ENCODE measurements at places on chromosomes 6 and 20.

DNA sequence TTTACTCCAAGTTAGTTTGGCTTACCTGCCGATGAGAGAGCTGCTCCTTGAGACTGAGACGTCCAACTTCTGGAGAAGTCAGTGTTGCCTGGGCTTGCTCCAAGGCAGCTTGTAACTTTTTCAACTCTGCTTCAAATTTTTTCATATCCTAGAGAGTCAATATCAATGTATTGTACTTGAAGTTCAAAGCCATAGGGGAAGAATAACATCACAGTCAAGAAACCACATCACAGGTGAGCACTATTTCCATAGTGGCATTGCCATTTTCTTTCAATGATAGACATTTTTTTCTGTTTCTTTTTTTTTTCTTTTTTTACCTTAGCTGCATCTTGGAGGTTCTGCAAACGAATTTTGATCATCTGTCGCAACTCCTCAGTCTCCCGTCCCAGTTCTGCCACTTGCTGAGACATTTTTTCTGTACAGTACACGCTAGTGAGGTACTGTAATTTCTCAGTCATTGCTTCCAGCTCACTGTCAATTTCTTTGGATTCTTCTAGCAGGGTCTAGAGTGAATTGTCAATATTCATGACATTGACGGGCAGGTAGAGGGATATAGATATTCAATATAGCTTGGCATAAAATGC is 326.7 kb downstream of the SYNE1 start:
- DNase-seq, result no peak

GRCh38 chr6:134381959-134382358 is 64.0 kb upstream of the SGK1 start:
- no peak for DNase-seq

DNA sequence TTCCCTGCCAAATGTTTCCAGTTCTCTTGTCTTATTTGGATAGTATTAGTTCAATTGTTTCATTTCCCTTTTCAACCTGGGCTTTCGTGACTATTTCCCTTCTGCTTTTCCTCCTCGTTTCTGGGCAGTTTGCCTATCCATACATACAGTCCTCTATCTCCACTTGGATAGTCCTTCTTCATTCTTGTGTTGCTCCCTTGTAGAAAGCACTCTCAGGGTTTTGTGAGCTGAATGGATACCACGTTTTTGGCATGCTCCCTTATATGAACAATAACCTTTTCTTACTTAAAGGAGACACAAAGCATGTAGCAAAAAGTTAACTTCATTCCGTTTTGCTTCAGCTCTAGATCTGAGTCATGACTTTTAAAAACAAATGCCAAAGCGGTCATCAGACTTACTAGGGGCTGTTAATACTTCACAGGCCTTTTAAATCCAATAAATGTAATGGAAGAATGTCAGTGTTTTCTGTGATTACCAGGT is 16.6 kb downstream of the CRYBG1 start:
- DNase-seq, result no peak

GRCh38 chr20:33677991-33678702 is 3.9 kb upstream of the NECAB3 start:
- no peak for DNase-seq

- no peak for DNase-seq
These were observed 163.3 kb upstream of the HCRTR2 start for GRCh38 chr6:55011034-55011433.

- DNase-seq, result no peak
These were observed 20.6 kb downstream of the TNXB start for GRCh38 chr6:32088487-32089049.

GRCh38 chr6:124432620-124433019 is 529.6 kb upstream of the RNF217 start:
- no peak for DNase-seq

- DNase-seq, result no peak
These were observed 26.3 kb upstream of the UBR2 start for GRCh38 chr6:42537536-42537935.

DNA sequence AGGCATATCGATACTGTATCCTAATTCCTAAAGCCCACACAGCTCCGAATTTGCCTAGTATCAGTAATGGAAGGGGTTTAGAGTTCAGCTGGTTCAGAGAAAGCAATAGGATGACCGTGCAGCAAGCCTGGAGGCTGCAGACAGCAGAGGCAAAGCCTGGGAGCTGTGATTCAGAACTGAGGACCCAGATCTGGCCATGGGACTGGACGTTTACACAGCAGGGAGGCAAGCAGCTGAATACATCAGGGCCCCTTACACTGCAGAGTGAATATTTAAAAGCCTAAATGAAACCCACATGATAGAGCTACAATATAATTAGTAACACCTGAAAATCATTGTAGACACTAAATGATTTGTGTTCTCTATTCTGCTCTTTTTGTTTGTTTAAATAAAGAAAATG is 38.0 kb downstream of the ELOVL2 start:
- DNase-seq, result no peak

DNA sequence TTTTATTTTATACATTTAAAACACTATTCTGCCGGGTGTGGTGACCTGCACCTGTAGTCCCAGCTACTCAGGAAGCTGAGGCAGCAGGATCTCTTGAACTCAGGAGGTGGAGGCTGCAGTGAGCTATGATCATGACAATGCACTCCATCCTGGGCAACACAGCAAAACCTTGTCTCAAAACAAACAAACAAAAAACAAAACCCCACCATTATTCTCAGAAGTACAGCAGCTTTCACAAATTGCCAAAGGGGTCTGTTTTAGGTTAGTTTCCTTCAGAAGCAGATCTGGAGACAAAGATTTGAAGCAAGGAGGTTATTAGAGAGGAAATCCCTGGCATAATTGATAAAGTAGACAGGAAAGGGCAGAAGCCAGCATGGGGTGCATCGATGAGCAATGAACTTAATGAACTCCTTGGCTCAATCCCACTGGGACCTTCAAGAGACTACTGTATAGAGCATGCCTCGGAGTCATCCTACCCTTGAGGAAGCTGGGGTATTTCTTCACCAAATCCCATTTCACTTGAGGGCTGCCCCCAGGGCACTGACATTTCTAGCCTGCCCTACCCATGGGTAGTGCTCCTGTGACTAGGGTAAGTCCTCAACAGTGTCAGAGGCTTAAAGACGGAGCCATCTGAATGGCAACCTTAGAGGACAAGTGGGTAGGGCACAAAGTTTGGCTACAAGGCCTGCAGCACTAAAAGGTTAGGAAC is 43.2 kb upstream of the DDR1 start:
- no peak for DNase-seq

GRCh38 chr6:70277470-70277869 is 25.4 kb downstream of the COL9A1 start:
- DNase-seq, result no peak

GRCh38 chr6:31705931-31706330 is 735 bp upstream of the LY6G6F start:
- DNase-seq, result no peak
